ENCODE measurements at places on chromosomes 4 and X.

DNA sequence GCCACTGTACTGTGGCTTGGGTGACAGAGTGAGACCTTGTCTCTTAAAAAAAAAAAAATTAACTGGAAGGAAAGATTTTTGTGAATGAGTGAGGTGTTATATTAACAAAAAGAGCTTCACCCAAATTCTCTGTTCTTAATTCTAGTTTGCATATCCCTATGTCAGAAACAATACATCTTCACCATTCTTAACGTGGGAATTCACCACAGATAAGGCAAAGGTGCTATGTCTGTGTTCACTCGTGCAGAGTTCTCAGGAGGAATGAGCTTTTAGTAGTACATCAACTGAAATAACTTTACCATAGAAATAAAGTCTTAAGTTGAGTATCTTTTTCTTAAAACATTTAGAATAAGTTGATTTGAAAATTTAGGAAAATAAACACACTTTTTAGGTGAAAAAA, 135.1 kb downstream of the RAPGEF2 start:
- no peak for DNase-seq

GRCh38 chrX:8341814-8342590, 122.6 kb upstream of the VCX3B start:
- no peak for DNase-seq

DNA sequence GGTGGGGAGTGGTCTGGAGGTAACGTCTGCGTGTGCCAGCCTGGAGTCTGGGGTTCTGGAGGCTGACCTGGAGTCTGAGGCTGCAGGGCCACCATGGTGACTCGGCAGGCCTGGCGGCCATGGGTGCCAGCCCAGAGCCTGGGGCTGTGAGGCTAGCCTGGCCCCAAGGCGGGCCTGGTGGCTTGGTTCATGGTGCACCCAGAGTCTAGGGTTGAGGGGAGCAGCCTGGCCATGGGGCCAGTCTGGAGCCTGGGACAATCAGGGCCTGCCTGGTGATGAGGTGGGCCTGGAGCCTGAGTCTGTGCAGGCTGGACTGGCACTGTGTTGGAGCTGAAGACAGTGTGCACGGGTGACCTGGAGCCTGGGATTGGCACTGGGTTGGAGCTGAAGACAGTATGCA, 64.9 kb downstream of the CXorf49B start:
- DNase-seq, result no peak

GRCh38 chr4:17534705-17535104, 19.7 kb downstream of the CLRN2 start:
- DNase-seq, result no peak

GRCh38 chrX:150100261-150100660, 162.0 kb upstream of the EOLA2 start:
- no peak for DNase-seq

GRCh38 chrX:75746891-75747639, 38.0 kb downstream of the MAGEE2 start:
- no peak for DNase-seq

DNA sequence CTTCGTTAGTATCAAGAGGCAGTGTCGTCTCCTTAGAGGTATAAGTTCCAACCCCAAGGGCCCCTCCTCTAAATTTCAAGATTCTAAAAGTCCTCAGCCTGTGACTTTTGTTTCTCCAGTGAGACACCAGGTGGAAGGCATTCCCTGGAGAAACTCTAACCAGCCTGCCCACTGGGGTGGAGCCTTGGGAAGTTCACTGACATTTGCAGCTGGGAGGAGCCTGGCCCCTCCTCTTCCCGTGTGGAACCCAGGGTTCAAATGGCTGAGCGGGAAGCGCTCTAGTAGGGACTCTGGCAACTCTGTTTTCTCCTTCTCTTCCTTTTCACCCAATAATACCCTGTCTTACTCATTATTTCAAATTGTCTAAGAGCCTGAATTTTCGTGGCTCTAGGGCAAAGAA, 325.0 kb downstream of the TLL1 start:
- no peak for DNase-seq

DNA sequence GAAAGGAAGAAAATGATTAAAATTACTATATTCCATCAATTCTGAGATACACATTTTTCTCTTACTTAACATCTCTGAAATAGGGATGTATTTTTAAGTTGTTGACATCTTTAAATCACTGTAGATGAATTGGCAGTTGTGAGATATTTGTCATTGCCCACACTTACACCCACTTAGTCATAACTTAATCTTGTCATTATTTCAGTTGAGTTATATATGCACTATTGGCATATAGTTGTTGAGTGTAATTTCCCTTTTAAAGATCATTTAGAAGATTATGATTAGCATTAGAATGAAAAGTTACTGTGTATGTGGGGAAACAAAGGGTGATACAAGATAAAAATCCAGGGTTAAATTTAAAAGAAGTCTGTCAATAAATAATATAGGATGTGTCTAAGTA, 2.2 kb downstream of the AIMP1 start:
- no peak for DNase-seq

GRCh38 chr4:182189103-182189878, 53.9 kb upstream of the TENM3 start:
- DNase-seq, result no peak

- DNase-seq, result no peak
Observed at GRCh38 chr4:159946983-159947615, 844.2 kb downstream of the RAPGEF2 start.

DNA sequence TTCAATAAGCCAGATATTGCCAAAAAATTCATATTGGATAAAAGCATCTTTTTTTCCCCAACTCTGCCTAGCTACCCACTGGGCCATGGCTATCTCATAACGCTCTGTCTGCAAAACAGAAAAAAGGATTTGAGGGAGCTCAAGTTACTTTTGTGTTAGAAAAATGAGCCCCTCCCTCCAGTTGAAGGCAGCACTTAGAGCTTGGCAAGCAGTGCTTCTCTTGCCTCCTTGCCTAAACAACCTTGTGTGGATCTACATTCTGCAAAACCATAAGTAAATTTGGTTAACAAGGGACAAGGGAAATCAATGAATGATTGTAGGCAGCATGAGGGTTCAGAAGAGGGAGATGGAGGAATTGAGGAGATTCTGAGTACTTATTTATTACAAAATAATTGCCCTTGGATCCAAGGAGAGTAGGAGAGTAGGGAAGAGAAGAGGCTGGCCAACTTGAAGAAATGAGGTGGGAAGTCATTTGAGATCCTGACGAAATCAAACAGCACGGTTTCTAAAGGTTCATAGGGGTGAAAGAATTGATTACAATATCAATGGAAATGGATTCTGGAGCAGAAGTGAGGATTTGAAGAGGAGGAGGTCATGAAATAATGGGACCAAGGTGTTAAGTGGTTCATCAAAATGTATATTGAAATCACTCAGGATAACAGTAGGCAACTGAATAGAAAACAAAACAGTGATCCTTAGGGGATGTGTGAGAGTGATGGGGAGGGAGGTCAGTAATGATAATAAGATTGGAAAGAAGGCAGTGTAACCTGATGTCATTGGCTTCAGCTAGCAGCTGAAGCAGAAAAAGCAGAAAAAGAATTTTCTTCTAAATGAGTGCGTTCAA, 434.8 kb upstream of the IGFBP7 start:
- DNase-seq, result no peak

GRCh38 chr4:185457136-185457535, 14.4 kb downstream of the CCDC110 start:
- DNase-seq, result no peak

GRCh38 chr4:149345424-149345823, 470.2 kb downstream of the IQCM start:
- DNase-seq, result no peak

- DNase-seq, result no peak
Observed at GRCh38 chr4:44446191-44446590, 2.4 kb downstream of the KCTD8 start.

GRCh38 chr4:109548655-109549054, 11.4 kb upstream of the MCUB start:
- DNase-seq, result no peak

- no peak for DNase-seq
Observed at GRCh38 chrX:101677028-101677427, 17.4 kb upstream of the ARMCX2 start.

DNA sequence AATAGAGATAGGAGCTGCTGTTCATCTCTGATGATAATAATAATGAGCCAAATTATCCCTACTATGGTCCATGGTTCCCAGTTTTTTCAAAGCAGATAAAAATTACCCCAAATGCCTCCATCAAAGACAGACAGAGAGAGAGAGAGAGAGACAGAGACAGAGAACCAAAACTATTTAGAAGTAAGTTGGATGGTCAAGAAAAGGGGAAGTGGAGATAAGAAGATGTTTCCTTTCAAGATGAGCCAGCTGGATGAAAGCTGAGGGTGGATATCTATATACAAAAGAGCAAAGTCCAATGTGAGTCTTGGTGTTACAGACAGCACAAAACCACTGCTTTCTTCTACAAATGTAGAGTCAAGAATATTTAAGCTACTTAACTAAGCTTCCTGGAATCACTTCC, 173.9 kb downstream of the GRIA3 start:
- DNase-seq, result no peak

DNA sequence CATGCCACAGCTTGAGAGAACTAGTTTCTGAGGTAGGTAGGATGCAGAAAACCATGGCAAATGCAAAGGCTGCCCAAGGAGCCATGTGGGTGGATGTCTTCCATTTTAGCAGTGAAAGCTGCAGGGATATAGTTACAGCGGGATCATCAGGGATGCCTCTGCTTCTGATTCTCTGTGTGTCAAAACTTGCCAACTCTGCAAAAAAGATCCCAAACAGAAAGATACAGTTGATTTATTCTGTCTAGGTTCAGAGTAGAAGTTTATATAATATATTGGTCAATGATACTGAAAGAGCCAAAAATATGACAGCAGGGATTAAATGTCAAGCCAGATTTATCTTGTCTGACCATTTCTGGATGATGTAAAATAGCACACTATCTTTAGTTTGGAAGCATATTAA, 42.4 kb upstream of the SFRP2 start:
- no peak for DNase-seq

All from T-helper 17 cell (primary cell).